ENCODE measurements at places on chromosomes 5 and 9.

DNA sequence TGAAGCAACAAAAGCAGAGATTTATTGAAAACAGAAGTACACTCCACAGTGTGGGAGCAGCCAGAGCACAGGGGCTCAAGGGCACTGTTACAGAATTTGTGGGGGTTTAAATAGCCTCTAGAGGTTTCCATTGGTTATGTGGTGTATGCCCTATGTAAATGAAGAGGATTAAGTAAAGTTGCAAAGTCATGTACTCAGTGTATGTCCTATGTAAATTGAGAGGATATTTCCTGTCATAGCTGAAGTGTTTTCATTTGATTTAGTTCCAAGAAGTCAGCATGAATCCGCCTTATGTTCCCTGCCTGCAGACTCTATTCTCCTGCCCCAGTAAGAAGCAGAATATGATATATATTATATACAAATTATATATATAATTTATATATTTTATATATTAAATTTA lies 966.0 kb upstream of the COX7C start:
- ATAC-seq, result no peak

GRCh38 chr9:137256856-137257255 lies 1.7 kb downstream of the NELFB start:
- no peak for ATAC-seq

DNA sequence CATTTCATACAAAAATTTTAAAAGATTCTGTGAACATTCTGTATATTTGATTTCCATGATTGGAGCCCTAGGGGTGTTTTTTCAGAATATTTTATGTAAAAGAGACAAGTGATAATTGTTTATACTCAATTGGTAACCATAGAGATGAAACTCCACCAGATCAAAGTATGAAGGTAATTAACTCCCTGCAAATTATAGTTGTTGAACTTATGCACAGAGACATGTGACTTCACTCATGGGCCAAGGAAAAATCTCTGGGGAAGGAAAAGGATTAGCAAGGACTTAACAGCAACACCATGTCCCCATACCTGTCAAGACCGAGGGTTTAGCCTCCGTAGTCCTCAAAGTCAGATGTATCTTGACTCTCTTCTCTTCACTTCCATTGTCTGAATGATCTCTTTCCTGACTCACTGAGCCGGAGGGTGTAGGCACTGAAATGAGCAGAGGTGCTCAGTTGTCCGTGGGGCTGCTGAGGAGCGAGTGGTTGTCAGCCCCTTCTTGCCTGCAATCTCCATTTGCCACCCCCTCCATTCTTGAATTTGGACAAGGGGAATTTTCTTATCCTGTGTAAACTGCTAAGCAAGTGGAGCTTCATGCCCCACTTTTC lies 17.5 kb upstream of the CXCL14 start:
- no peak for ATAC-seq

DNA sequence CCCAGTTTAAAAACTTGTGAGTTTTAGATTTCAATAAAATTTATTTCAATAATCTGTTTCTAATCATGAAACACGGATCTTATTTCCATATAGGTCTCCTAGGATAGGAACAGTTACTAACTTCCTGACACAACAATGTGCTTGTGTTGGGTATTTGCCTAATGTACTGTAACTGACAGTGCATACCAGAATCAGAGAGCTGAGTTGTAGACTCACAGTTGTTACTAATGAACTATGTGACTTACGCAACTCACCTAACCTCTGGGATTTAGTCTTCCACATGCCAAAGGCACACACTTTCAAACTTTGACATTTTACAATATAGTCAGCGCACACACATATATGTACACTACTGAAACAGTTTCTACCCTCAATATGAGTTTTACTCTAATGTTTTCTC lies 77.7 kb downstream of the HOMER1 start:
- no peak for ATAC-seq

- ATAC-seq, result no peak
Measured at GRCh38 chr5:153655201-153655510, 164.7 kb downstream of the GRIA1 start.

DNA sequence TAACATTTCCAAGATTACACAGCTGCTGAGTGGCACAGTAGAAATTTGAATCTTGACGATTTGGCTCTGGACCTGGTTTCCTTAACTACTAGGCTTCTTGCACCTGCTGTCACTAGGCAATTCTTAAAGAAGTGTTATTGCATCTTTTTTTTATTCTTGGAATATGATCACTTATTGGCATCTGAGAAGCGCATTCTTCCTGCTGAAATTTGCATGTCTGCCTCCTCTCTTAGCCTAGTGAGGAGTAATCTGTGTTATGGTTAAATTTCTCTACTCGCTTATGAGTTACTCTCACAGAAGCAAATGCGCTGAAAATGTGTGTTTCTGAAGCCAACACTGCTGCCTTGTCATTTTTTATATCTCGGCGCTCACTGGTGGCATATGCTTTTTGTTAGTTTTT lies 89.3 kb downstream of the WDR41 start:
- no peak for ATAC-seq

- no peak for ATAC-seq
Measured at GRCh38 chr9:125505988-125506438, 201.0 kb downstream of the MAPKAP1 start.

- no peak for ATAC-seq
Measured at GRCh38 chr5:166772770-166773169, 1518.7 kb upstream of the WWC1 start.

GRCh38 chr9:72420783-72421182 lies 55.8 kb upstream of the ZFAND5 start:
- ATAC-seq, result no peak

- ATAC-seq, result no peak
Measured at GRCh38 chr5:128522336-128522735, 15.7 kb downstream of the FBN2 start.

- ATAC-seq, result no peak
Measured at GRCh38 chr9:35907711-35908503, 1.4 kb upstream of the SPAAR start.

GRCh38 chr5:170075696-170076095 lies 30.0 kb upstream of the FOXI1 start:
- no peak for ATAC-seq

DNA sequence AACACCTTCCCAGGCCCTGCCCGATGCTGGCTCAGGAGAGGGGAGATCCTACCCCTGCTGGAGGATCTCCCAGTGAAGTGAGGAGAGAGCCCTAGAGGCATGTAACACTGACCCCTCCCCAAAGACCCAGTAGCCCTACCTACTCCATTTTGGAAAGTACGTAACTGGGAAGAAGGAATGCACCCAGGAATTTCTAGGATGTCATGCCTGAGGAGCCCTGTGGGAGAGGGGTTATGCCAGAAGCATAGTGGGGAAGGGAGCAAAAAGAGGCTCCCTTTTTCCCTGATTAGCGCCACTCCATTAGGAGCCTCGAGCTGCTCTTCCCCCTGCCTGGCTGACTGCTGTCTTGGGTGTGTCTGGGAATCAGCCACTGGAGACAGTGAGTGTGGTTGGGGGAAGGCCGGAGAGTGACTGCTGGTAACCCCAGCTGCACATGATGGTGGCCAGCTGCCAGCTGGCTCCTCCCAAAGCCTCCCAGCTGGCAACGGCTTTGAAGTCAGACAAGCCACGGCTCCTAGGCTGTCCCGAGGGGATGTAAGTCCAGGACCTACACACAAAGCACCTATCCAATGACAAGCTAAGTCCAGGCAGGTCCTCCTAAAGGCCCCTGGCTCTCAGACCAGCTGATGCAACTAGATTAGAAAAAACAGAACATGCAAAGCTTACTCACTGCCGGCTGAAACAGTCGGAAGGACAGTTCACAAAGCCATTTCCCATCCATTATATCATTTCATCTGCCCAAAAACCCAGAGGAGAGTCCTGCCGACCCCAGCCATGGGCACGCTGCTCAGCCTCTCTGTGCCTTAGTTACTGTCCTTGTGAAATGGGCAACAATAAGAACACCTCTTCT lies 136.5 kb upstream of the ABCA1 start:
- ATAC-seq, result no peak

- no peak for ATAC-seq
Measured at GRCh38 chr9:2291980-2292704, 277.0 kb downstream of the SMARCA2 start.

- ATAC-seq, result no peak
Measured at GRCh38 chr5:147483188-147483790, 26.6 kb downstream of the DPYSL3 start.

DNA sequence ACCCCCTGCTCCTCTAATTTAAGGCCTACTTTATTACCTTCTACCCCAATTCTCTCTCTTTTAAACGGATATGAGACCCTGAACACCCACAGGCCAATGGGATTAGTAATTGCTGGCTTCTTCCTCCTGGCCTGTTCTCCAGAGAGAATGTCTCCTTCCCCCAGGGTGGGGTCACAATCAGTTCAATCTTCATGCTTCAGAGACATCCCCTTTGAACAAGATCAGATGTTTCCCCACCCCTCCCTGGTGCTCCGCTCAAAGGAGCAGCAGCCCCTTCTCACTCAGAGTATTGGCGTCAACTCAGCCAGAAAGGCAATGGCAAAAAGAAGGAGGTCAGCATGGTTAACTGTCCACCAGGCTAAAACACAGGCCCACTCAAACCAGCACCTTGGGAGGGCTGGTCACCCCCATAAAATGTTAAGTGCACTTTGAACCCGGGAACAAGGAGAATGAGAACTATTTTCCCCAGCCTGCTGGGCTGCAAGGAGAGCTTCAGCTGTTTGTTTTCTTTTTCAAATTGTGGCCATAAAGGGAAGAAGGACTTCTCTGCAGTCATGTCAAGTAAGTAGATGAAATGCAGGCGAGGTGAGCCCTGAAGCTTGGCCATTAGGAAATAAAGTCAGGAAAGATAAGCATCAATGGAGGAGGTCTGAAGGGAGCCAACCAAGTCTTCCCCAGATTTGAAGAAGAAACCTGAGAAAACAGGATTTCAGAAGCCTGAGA lies 20.1 kb downstream of the LHFPL2 start:
- ATAC-seq, result no peak

- ATAC-seq, result peak; percentile 50
Measured at GRCh38 chr5:59799668-59800346, 93.7 kb downstream of the PDE4D start.

DNA sequence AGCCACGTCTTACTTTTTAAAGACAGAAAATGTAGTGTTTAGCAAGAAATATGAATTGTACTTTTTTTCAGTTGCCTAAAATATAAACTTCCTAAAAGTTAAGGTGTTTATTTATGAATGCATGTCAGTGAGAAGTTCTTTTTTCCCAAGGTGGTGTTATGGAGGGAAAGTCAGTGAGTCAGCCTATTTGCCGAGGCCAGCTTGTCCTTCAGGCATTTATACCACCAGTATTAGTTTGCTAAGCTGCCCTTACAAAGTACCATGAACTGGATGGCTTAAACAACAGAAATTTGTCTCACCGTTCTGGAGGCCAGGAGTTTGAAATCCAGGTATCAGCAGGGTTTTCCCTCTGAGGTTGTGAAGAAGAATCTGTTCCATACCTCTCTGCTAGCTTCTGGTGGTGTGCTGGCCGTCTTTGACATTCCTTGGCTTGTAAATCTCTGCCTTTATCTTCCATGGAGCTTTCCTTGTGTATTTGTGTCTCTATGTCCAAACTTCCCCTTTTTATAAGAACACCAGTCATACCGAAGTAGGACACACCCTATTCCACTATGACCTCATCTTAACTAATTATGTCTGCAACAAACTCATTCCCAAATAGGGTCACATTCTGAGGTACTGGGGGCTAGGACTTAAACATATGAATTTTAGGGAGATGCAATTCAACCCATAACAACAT lies 38.4 kb downstream of the PRKACG start:
- no peak for ATAC-seq

DNA sequence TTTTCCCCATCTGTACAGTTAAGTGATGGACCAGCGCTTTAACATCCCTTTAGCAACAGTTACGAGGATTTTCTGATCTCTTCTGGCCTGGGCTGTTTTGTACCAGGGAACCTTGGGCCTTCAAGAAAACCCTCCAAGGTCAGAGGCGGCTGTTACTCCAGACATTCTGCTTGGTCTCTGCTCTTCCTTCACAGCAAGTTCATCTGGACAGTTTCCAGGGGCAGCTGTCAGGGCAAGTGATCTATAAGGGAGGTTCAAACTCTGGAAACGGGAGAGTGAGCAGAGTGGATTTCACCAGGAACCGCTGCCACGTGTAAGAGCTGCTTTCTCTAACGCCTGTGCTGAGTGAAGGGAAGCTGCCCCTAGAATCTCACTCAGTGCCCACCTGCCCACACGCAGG lies 36.7 kb downstream of the ZNF618 start:
- ATAC-seq, result no peak

DNA sequence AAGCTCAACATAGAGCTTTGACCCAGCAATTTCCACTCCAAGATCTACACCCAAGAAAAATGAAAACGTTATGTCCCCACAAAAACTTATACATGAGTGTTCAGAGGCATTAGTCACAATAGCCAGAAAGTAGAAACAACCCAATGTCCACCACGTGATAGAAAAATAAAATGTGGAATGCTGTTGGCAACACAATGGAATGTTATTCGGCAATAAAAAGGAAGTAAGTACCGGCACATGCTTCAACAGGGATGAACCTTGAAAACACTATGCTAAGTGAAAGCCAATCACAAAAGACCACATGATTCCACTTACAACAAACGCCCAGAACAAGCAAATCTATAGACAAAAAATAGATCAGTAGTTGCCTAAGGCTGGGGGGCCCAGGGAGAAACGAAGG lies 6.0 kb downstream of the UBQLN1 start:
- no peak for ATAC-seq

GRCh38 chr9:132703336-132703735 lies 33.1 kb downstream of the GTF3C4 start:
- ATAC-seq, result no peak

DNA sequence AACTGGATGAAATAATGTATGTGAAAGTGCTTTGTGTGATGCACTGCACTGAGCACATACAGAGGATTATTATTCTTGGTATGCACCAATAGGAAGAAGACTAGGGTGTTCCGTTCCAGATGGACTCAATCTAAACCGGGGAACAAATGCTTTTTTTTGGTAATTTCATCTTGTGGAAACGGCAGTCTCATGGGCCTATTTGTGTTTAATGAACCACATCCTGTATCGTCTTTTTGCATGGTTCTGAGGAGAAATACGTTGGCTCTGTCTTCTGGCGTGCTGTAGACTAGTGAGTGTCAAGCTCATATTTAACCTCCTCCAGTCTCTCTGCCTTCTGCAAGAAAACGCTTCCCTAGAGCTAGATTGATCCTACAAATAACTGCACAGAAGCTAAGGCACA lies 30.0 kb downstream of the TRIM32 start:
- no peak for ATAC-seq

- no peak for ATAC-seq
Measured at GRCh38 chr9:87872079-87872624, 10.5 kb upstream of the SPATA31E1 start.

GRCh38 chr9:21477466-21477865 lies 4.6 kb downstream of the IFNE start:
- no peak for ATAC-seq

GRCh38 chr5:53482717-53483638 lies 2.5 kb downstream of the FST start:
- peak; percentile 17 for ATAC-seq

DNA sequence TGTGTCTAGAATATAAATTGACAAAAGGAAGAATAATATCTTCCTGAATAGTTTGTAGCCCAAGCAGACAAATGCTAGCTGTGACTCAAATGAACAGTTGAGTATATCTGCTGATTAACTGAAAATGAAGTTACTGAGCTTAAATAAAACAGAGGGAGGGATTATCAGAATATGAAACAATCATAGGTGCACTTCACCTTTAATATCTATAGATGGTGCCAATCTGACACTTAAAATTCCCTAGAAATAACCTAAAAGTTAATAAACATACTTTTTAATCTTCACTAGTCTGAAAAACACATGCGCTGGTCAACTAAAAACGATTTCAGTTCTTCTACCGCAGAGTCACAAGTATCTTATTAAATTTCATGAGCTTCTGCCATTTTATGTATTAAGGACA lies 280.8 kb upstream of the RASA1 start:
- ATAC-seq, result no peak
